ENCODE measurements at places on chromosomes 3 and 15.

DNA sequence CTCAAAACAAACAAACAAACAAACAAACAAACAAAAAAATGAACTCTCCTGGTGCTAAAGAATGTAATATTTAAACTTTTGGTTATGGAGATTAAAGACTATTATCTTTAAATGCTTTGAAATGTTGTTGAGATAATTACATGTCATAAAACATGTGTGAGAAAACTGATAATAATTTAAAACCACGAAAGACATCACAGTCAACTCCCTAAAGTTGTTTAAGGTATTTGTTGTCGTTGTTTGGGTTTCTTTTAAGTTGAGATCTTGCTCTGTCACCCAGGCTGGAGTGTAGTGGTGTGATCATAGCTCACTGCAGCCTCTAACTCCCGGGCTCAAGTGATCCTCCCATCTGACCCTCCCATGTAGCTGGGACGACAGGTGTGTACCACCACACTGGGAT lies 12.0 kb downstream of the EFCAB12 start:
- DNase-seq, result no peak

- DNase-seq, result no peak
These were observed 4.3 kb upstream of the COPG1 start for GRCh38 chr3:129245141-129245540.

GRCh38 chr15:39925112-39925842 lies 5.2 kb upstream of the GPR176 start:
- DNase-seq, result no peak

- DNase-seq, result no peak
These were observed 69.7 kb downstream of the LRRK1 start for GRCh38 chr15:100988857-100989256.

DNA sequence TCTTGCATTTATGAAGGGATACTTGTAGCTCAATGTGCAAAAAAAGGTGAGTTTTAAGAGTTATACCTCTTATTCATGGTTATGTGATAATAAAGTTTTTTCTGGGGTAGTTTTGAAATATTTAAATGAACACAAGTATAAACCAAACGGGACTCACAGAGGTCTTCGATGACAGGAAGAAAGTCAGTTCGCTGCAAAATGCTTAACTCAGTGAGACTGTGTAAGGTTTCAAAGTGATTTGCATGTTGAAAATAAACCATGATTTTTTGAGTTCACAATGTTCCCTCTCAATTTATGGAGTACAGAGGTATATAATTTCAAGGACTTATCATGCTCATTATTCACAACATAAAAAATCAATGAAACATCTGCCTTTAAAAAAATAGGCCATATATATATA lies 36.3 kb upstream of the MYH15 start:
- no peak for DNase-seq

- DNase-seq, result no peak
These were observed 17.6 kb upstream of the ACTL6A start for GRCh38 chr3:179544981-179545645.

- DNase-seq, result no peak
These were observed 27.0 kb upstream of the TSPAN3 start for GRCh38 chr15:77097921-77098320.

- DNase-seq, result no peak
These were observed 259.3 kb downstream of the ZBBX start for GRCh38 chr3:167120828-167121227.

DNA sequence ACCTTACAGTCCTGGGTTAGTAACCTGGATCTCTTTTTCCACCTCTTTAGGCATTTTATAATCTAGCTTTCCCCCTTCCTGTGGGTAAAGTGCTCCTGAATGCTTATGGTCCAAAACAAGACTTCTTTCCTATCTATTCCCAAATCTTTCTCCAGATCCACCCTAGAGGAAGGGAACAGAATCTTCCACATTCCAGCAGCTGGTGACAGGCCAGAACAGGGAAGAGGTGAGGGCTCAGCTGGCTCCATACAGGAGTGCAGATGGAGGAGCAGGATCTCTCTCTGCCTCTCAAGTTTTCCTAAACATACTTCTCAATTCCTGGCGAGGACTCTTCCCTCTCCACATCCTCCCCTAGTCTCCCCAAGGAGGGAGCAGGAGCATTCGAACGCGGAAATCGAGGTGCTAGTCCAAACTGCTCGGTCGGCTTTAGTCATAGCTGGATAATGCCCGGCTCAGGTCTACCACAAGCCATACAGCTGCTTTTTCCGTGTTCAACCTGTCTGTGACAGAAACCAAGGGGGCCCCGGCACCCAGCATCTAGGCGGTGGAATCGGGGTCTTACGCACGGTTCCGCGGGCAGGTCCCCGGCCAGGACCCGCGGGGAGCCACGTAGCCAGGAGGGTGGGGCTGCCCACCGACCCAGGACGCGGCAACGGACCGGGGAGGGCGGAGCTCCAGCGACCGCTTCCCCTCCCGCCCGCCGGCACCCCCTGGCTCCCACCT lies 4.0 kb downstream of the RASSF1 start:
- DNase-seq, result no peak

DNA sequence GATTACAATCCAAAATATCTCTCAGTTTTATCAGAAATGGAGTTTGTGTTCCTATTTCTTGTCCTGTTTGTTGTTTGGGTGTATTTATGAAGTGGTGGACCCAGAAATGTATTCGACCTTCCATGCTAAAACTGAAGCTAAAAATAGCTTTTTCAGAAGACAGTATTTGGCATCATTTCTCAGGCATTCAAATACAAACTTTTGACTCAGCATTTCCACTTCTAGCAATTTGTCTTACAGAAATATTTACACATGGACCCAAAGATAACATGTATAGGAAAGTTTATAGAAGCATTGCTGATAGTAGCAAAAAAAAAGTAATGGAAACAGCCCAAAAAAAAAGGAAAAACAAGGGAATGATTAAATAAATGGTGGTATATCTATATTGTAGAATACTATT lies 156.3 kb downstream of the HCN4 start:
- no peak for DNase-seq

DNA sequence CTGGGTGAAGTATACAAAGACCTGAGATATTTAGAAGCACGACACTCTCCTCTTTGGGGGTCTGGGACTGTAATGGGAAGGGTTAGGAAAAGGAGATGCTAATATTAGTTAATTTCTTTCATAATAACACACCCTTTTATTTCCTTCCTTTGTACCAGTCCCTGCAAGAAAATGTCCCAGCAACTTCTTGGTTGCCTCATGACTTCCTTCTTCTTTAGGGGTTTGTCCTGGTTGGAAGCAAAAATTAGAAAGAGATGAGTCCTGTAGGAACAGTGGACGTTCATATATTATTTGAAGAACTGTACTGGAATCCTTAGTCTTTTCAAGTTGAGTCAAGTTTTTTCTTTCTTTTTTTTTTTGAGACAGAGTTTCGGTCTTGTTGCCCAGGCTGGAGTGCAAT lies 227.8 kb upstream of the TBL1XR1 start:
- DNase-seq, result no peak

- DNase-seq, result no peak
These were observed 61.1 kb downstream of the MLH1 start for GRCh38 chr3:37054370-37054769.
